ENCODE measurements at places on chromosomes 2 and 18.

- no peak for DNase-seq
Measured at GRCh38 chr2:184577743-184578142, 20.6 kb upstream of the ZNF804A start.

- no peak for DNase-seq
Measured at GRCh38 chr18:31721601-31722000, 37.2 kb upstream of the B4GALT6 start.

- no peak for DNase-seq
Measured at GRCh38 chr2:20439193-20439475, 7.7 kb upstream of the RHOB start.

- no peak for DNase-seq
Measured at GRCh38 chr2:102737431-102737830, 24.4 kb upstream of the TMEM182 start.

- no peak for DNase-seq
Measured at GRCh38 chr2:127577973-127578372, 42.5 kb downstream of the MYO7B start.

DNA sequence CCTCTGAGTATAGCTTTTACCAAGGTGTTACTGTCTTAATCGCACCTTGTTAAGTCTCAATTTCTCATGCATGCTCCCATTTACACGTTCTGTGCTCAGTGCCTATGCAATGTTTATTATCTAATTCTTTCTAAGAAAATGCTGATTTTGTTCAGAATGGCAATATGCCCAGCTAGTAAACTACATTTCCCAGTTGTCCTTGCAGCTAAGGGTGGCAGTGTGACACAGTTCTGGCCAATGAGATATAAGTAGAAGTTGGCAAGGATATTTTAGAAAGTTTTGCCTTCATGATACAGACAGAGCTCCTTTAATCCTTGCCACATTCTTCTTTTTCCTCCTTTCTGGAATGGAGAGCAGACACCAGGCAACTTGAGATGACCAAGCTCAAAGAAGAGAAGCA is 45.3 kb downstream of the POLE4 start:
- no peak for DNase-seq

DNA sequence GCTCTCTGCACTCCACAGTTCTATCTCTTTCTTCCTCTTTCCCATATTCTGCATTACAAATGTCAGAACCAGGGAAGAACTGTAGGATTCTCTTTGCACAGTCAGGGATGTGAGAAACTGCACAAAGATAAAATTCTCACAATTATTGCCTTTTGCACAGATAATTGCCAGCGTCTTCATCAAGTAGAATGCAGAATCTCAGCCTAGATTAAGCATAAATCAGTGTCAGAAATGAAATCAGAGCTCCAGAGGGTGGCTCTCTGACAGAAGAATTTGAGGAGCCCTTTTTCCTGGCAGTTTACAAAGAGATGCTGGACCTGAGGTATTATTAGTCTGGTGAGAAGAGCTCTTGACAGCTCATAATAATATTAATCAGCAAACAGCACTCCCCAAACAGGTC is 173.1 kb downstream of the PTH2R start:
- DNase-seq: no peak

DNA sequence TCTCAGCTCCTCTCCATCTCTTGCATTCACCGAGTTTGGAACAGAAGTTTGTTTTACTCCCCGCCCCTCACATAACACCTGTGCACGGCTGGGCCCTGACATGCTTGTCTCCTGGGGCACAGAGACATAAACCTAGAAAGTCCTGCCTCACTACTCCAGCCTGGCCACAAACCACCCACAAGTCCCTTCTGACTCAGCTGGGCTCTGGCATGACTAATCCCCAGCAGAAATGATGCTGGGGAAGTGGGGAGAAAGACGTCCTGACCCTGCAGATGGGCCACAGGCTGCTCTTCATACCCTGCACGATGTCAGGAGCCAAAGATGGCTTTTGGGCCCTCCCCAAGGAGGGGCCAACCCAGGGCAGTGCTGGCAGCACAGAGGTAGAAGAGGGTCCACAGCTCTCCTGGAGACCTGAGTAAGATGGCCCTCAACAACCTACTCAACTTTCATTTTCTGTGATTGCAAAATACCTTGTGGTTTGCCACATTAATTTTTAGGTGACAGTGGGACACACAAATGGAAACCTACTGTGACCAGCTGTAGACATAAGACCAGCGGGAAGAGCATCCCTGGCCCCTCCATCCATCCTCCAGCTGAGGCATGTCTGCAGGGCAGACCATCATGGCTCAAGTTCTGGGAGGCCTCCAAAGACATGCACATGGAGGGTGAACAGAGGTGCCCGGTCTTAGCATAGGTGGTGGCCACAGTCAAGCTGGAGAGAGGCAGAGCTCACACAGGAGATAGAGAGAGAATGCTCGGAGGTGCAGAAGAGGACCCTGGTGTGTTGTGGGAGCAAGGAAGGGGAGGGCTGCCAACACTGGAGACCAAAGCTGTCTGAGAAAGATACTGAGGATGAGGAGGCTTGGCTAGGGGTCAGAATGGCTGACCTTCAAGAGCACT is 40.0 kb downstream of the DNMT3A start:
- DNase-seq: no peak

DNA sequence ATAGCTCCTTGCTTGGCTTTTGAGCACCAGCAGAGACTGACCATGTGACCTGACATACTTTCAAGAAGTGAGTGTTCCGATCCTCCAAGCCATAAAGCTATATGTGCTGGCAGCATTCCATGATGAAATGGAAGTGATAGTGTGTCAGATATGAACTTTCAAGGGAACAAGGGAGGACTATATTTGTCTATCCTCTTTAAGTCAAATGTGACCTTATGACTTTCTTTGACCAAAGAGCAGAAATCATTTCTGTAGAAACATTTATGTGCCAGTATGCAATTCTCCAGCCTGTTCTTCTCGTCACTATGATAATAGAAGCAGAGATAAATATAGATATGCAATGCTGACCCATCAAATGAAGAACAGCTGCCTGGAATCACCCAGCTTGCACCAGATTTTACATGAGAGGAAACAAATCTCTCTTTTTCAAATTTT is 14.4 kb downstream of the HYCC2 start:
- DNase-seq: no peak

DNA sequence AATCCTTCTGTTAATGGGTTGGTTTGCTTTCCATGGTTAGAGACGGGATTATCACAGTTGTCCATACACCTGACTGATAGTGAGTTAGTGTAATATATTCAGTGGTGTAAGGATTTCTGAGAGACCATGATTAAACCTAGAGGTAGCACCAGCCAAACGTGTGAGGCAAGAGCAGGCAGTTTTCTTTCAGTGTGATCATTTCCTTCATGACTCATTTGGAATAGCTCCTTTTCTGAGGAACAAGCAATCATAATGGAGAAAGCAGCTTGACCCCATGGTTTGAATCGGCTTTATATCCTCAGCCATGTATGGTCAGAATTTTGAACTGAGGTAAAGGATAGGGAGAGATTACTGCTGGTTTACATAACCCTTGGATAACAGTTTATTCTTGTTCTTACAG is 2.9 kb downstream of the MXD1 start:
- DNase-seq: no peak

GRCh38 chr2:141015341-141016047 is 1115.3 kb downstream of the LRP1B start:
- DNase-seq: no peak

- DNase-seq: no peak
Measured at GRCh38 chr2:57443973-57444521, 602.6 kb upstream of the VRK2 start.

GRCh38 chr18:37563931-37564392 is 1.6 kb downstream of the CELF4 start:
- peak; percentile 61 for DNase-seq

GRCh38 chr2:232384466-232384865 is 5.9 kb downstream of the ALPP start:
- no peak for DNase-seq

- no peak for DNase-seq
Measured at GRCh38 chr2:75162259-75162658, 37.1 kb downstream of the TACR1 start.

- DNase-seq: no peak
Measured at GRCh38 chr2:86695053-86695691, 24.9 kb upstream of the RMND5A start.

DNA sequence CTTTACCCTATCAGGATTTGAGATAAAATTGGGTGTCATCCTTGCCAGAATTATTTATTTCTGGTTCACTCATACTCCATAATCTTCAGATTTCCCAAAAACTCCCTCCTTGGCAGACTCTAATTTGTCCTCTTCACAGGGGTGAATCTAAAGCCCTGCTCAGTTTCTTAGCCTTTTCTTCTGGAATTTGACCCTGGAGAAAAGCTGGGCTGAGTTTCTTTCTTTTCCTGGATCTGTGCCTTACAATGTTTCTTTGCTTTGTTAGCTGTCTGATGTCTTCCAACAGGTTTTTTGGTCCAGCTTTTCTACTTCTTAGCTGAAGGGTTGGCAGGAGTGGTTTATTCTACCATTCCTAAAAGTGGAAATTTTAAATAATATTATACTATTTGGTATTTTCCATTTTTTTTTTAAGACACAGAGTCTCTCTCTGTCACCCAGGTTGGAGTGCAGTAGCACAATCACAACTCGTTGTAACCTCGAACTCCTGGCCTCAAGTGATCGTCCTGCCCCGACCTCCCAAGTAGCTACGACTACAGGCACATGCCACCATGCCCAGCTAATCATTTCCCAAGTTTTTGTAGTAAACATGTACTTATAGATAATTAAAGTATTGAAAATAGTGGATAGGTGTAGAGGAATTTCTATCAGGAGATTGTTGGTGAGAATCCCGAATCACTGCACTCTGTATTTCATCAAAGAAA is 138.4 kb upstream of the TWIST2 start:
- DNase-seq: no peak

DNA sequence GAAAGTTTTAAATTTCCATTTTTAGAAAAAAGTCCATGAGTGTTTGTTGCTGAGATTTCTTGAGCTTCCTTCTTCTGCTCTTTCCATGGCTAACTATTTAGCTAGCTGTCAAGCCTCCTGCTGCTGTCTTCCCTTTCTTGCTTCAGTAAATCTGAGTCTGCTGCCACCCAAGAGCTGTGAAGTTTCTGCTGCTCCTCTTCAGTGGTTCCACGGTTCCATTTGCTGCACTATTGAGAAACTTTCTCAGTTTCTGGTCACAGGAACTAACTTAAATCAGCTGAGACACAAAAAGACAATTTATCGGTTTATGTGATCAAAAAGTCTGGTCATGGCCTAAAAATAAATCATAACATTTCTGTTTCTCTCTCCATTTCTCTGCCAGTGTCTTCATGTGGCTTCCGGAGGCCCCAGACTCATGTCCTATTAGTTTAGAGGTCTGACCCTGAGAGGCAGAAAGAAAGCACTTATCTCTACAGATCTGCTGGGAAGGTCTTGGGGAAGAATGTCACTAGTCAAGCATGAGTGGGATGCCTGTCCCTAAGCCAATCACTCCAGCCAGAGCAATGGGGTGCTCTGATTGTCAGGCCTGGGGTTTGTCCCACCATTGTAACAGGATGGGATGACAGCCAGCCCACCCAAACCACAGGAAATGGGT is 73.0 kb upstream of the ARL4C start:
- no peak for DNase-seq

GRCh38 chr2:554444-554843 is 122.8 kb downstream of the TMEM18 start:
- DNase-seq: no peak

GRCh38 chr18:14767474-14767873 is 19.5 kb downstream of the ANKRD30B start:
- no peak for DNase-seq

DNA sequence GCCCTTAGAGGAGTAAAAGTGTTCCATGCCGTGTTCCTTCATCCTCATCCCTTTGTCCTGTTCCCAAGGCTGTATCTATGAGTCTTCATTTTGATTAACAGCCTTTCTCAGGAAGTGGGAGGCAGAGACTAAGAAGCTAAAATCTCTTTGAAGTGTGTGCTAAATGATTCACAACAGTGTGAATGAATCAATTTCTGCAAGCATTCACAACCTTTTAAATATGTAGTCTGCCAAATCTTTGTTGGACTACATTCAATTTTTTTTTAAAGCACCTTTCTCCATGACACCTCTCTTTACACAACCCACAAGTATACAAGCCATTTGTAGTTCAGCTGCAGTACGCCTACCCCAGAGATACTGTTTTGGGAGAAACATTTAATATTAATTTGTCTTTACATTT is 408.6 kb upstream of the FANCL start:
- DNase-seq: no peak

DNA sequence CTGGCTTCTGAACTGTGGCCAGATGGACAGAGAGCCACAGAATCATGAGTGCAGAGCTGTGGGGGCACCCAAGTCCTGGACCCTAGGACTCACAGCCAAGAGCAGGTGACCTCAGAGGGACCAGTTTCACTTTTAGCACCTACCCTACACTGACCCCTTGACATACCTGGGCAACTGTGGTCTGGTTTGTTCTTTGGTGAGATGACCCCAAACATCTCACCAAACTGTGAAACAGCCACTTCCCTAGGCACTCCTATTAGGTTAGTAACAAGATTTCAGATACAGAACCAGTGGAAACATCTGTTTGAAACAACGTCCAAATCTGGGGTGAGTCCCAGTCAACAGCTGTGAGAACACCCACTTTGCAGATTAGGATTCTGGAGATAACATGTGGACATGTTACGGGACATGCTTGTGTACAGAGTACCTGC is 1.9 kb upstream of the ZFP36L2 start:
- no peak for DNase-seq

DNA sequence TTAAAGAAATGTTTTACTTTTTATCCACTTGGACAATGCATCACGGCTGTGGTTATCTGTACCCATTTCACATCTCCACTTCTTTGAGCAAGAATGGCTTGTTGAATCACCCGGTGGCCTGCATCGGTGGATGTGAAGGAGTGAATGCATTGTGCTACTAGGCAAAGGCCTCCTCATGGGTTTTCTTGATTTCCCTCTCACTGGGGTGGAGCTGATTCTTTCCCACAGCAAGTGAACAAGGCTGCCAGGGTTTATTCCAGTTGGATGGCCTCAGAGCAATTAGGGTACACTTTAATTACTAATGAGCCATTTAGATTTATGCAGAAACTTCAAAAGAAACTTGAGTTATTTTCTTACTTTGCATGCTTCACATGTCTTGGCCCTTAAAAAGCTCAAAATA is 387.1 kb downstream of the RND3 start:
- no peak for DNase-seq

- DNase-seq: no peak
Measured at GRCh38 chr2:191401287-191401686, 156.1 kb downstream of the MYO1B start.

- no peak for DNase-seq
Measured at GRCh38 chr2:2293527-2294089, 37.5 kb downstream of the MYT1L start.

- DNase-seq: peak; percentile 27
Measured at GRCh38 chr2:144330951-144331673, 188.8 kb downstream of the ZEB2 start.

- peak; percentile 60 for DNase-seq
Measured at GRCh38 chr2:42828487-42829425, 36.4 kb upstream of the HAAO start.

- DNase-seq: no peak
Measured at GRCh38 chr18:13354402-13354801, 135.8 kb downstream of the LDLRAD4 start.

All from NCI-H1105 treated with DMSO at 0.1 percent for 48 hours (cell line).